ENCODE measurements at places on chromosomes 1 and 21.

DNA sequence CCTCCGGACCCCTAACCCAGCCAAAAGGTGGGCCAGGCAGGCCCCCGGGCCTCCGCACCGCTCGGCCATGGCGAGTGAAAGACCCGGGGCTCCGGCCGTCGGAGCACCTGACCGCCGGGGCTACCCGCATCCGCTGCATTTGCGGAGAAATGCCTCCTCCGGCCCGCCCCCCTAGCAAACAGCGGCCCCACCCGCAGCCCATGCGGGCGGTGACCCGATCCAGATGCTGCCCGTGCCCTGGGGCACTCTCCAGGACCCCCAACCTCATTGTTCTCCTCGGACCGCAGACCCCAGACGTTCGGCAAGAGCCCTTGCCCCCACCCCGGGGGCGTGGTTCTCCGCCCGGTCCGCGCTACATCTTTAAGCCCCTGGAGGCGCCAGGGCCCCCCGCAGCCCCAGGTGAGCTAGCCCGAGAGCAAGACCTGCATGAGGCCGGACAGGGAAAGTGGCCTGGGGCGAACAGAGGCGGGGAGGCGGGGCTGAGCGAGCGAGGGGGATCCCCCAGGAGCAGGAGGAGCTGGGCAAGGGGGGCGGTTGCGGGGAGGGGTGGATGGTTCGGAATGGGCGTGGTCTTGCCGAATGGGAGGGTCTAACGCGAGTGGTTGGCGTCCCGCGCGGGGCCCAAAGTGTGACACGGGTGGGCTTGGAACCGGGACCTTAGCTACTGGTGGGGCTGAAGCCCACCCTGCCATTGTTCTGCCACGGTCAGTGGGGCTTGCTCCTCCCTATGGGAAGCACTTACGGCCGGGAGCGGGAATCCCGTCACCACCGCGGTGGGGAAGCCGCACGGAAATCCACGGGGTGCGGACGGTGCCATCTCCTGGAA, 6.3 kb upstream of the CRYBG2 start:
- DNase-seq, result no peak

DNA sequence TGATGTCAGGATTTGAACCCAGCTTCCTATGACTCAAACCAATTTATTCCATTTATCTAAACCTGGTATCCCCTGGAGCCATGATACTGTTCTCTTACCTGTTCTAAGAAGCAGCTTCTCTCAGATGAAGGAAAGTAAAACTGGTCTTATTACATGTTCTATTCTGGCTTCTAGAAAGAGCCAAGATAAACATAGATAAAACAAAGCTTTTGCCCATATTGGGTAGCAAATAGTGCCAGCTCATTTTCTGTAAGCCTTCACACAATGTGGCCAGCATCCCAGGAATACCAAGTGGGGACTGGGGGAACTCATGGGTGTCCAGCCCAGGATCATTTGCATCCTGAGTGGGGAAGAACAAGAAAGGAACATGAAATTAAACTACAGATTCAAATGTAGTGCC, 53.5 kb upstream of the EPHA8 start:
- DNase-seq, result no peak

DNA sequence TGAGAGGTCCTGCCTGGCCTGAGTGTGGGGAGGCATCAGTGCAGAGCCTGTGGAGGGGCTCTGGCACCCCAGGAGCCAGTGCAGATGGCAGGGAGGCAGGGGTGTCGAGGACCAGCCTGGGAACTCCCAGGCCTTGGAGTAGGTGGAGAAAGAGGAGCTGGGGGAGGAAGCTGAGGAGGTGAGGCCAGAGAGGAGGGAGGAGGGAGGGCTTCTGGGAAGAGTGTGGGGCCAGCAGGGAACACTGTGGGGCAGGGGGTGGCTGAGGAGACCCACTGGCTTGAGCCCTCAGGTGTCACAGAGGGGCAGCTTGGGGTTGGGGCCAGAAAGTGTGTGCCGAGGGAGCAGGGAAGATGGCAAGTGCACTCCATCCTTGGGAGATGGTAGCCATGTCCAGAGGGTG, 3.8 kb downstream of the COQ8A start:
- DNase-seq, result no peak

DNA sequence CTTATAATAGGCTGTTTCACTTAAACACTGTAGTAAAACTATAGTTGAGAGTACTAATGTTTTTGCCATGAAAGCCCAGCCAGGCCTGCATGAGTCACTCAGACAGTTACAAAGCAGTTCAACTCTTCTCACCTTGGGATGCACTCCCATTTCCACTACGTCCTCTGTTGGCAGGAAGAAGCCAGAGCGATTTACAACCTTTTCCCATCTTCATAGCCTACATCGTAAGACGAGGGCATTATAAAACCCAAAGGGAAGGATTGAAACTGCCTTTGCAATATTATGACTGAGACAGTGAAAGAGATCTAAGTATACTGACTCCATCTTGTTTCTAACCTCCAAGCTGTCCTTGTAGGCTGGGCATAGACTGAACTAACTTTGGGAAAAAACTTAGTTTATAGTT, 71.8 kb upstream of the CSF1 start:
- DNase-seq, result no peak

- no peak for DNase-seq
Observed at GRCh38 chr21:26168371-26168770, 2.2 kb downstream of the APP start.

DNA sequence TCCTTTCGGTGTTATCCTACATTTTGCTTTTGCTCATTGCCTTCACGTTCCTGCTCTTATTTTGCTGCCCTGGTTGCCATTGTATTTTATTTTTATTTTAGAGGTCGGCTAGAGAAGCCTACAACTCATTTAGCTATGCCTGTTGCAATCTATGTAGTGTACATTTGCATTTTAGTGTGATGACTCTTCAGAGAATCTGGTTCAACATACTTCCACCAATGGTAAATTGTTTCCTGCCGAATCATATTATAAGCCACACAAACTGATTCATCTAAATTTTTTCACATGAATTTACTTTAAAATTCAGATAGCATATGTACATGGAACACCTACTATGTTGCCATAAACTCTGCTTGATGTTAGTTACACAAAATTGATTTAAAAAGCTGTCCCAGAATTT, 1596.9 kb downstream of the PLA2G4A start:
- DNase-seq, result no peak

All from HL-60 (cell line).